ENCODE measurements at places on chromosomes 13 and 19.
A peak's percentile ranks its signal among the peaks of the same experiment; 100 is the strongest.

DNA sequence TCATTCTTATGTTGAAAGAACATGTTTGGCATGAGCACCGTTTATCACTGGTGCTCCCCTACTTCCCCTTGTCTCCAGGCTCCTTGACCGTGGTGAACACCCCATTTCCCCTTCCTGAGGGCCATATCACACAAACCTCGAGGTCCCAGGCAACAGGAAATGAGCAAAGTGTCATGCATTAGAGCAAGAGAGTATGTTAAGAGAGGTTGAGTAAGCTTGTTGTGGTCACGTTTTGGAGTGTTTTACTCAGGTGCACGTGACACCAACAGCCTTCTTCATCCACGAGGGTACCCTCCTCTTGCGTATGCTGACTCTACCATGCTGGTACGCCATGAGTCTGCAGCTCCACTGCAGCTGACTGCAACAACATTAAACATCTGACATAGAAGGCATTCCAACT is 482.2 kb upstream of the NBEA start:
- DNase-seq = no peak

GRCh38 chr13:98112456-98112855 is 30.4 kb upstream of the FARP1 start:
- DNase-seq = no peak

- DNase-seq = peak; percentile 73
These were observed 1.4 kb downstream of the CIC start for GRCh38 chr19:42270346-42271044.

DNA sequence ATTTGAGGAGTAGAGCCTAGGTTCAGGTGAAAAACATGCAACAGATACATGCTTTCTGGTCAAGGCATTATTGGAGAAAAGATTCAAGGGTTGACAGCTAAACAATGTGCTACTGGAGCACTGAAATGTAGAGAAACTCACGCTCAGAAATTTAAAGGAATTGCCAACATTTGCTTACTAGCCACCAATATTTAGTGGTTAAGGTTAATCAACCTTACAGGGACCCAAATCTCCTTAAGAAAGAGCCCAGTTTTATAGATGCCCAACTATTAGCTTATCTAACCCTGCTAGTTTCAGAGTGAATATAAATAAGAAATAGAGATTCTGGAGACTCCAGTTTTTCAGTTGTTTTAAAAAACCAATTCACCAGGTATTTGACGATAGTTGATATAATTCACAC is 203.6 kb downstream of the DACH1 start:
- DNase-seq = no peak

DNA sequence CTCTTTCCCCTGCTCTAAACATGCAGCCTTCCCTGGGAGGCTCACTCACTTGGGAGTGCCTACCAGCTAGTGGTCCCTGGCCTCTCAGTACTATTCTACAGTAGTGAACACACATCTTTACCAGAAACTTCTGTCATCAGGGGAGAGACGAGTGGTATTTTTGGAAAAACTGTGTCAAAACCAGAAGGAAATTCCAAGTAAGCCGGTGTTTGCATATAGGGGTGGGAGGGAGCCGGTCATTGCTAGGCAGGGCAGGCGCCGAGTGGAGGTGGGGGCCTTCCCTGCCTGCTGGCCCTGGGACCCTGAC is 7.0 kb downstream of the RPS9 start:
- no peak for DNase-seq

- DNase-seq = peak; percentile 32
These were observed 11.2 kb downstream of the SLC1A5 start for GRCh38 chr19:46776927-46777911.

- DNase-seq = no peak
These were observed 51.7 kb upstream of the ZNF536 start for GRCh38 chr19:30320466-30320865.

- DNase-seq = no peak
These were observed 25.0 kb downstream of the LRCH1 start for GRCh38 chr13:46577696-46578589.

DNA sequence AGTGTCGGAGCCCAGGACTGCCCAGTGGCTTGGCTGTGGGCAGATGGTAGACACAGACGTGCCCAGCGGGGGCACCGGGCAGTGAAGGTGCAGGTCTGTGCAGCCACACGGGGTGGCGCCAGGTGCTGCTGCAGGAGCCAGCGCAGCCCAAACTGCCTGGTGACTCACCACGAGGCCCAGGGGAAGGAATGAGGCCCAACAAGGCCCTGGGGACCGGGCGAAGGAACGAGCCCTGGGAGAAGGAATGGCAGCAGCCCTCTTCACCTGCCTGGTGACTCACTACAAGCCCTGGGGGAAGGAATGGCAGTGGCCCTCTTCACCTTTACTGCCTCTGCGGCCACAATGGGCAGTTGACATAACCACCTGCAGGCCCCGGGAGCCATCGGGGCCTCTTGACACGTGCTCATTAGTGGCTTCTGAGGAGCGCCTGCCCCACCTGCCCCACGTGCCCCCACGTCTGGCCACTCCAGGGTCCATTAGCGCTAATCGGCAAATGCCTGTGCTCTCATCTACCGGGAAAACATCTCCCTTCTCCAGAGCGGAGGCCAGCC is 9.3 kb downstream of the MED16 start:
- no peak for DNase-seq

DNA sequence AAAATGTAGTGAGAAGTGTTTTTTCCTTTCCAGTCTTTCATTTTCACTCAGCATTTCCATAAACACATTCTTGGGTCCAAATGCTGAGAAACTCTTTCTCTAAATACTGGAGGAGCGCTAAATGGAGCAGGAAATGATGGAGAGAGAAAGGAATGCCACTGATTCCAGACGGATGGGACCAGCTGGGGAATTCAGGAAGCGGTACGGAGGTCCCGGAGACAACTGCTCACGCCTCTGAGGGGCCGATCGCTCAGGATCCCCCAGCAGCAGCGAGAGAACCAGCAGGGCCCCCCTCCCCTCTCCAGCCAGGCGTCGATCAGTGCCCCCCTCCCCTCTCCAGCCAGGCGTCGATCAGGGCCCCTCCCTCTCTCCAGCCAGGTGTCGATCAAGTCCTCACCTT is 13.2 kb downstream of the RASA3 start:
- no peak for DNase-seq

- DNase-seq = no peak
These were observed 48.8 kb upstream of the INTS6 start for GRCh38 chr13:51501592-51502152.

DNA sequence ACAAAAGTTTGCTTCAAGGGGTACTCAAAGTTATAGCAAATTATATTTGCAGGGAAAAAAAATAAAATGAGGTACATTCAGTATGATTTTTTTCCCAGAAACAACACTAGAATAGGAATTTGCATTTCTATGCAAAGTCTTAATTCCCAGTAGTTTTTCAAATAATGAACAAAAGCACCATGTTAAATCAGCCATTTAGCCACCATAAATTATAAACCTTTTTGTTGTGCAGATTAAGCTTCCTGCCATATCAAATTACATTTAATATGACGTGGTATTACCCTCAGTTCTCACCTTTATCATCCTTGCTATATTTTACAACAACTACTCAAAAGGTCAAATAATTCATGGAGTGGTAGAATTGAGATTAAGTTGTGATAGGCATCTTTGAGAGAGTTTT is 136.6 kb upstream of the FRY start:
- DNase-seq = no peak

DNA sequence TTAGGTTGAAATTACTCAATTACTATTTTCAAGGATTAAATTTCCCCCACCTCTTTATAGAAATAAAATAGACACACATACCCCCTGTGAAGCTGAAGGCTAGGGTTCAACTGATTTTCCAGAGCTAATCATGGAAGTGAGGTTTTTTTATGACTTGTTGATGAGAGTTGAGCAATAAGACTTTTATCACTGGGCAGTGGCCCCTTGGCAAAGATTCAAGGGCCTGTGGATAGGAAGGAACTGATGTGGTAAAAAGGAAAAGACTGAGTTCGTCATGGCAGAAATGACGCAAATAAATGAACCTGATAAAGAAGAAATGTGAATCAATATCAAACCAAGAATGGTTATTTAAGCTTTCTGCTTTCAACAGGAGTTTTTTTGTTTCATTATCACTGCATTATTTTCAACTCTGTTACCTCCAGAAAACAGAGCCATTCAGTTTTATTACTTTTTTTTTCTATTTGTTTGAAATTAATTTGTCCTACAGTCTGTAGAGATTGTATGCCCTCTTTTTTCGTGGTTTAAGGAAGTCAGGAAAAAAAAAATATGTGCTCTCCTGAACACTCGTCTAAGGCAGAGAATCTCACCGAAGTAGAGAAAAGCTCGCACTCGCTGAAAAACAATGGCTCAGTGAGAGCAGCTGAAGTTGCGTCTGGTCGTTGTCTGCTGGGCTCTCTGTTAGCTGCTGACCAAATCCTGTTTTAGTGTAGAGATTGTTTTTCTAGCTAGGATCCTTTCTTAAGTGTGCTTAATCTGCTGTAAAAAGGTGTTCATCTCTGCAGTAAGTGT is 38.9 kb downstream of the STOML3 start:
- DNase-seq = no peak

- DNase-seq = no peak
These were observed 17.9 kb upstream of the EPHX3 start for GRCh38 chr19:15249972-15250639.

GRCh38 chr19:51059715-51060114 is 5.2 kb downstream of the KLK13 start:
- no peak for DNase-seq

GRCh38 chr13:110334841-110335490 is 27.9 kb downstream of the COL4A2 start:
- DNase-seq = no peak

GRCh38 chr19:1457031-1457739 is 7.3 kb downstream of the APC2 start:
- DNase-seq = no peak

- DNase-seq = no peak
These were observed 62.6 kb downstream of the LACC1 start for GRCh38 chr13:43942286-43942685.

GRCh38 chr13:26957182-26957581 is 196.6 kb upstream of the GPR12 start:
- DNase-seq = no peak

GRCh38 chr13:42369071-42369797 is 97.3 kb downstream of the AKAP11 start:
- peak; percentile 43 for DNase-seq

GRCh38 chr13:24218977-24219376 is 58.5 kb downstream of the SPATA13 start:
- DNase-seq = no peak

GRCh38 chr13:99432609-99433542 is 68.4 kb upstream of the TM9SF2 start:
- DNase-seq = peak; percentile 95

GRCh38 chr19:41449079-41449864 is 6.3 kb downstream of the ERICH4 start:
- DNase-seq = peak; percentile 76

- no peak for DNase-seq
These were observed 34.8 kb downstream of the IL12RB1 start for GRCh38 chr19:18051887-18052286.

- DNase-seq = no peak
These were observed 11.1 kb upstream of the NFIX start for GRCh38 chr19:12984143-12984627.

- peak; percentile 63 for DNase-seq
These were observed 54.7 kb downstream of the ZNF787 start for GRCh38 chr19:56066152-56067023.

DNA sequence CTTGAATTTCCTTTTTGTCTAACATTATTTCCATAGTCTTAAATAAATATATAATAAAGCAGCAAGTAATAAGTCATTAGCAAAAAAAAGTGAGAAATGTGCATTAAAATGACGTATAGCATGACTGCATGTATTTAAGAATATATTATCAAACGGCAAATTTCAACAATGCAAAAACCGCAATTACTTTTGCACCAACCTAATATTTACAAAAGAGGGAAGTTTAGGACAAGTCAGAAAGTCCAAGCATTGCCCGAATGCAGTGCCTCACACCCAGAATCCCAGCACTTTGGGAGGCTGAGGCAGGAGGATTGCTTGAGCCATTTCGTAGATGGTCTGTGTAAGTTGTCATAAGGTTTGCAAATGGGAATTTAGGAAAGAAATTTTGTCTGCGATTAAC is 10.2 kb upstream of the NAXD start:
- DNase-seq = no peak

- DNase-seq = no peak
These were observed 14.9 kb downstream of the EPS8L1 start for GRCh38 chr19:55090564-55090963.

GRCh38 chr19:6797646-6798045 is 25.1 kb downstream of the VAV1 start:
- no peak for DNase-seq

GRCh38 chr19:38093587-38093986 is 130.4 kb downstream of the DPF1 start:
- no peak for DNase-seq

- DNase-seq = no peak
These were observed 8.4 kb downstream of the GADD45B start for GRCh38 chr19:2484178-2484937.

DNA sequence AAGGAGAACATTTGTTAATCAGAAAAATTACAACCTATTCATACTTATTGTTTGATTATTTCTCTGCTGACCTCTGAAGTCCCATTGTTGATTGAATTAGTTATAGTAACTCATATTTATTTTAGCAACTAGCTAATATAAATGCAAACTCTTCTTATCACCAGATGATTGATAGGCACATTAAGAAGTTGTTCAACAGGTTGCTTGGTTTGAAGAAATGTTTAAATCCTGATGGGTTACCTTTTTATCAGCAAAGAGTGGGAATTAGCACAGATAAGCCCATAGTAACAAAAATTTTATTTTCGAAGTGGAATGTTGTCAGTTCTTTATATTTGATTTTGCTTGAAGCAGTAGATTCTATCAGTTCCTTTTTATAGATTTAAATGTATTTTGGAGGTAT is 44.4 kb downstream of the KLF5 start:
- no peak for DNase-seq

DNA sequence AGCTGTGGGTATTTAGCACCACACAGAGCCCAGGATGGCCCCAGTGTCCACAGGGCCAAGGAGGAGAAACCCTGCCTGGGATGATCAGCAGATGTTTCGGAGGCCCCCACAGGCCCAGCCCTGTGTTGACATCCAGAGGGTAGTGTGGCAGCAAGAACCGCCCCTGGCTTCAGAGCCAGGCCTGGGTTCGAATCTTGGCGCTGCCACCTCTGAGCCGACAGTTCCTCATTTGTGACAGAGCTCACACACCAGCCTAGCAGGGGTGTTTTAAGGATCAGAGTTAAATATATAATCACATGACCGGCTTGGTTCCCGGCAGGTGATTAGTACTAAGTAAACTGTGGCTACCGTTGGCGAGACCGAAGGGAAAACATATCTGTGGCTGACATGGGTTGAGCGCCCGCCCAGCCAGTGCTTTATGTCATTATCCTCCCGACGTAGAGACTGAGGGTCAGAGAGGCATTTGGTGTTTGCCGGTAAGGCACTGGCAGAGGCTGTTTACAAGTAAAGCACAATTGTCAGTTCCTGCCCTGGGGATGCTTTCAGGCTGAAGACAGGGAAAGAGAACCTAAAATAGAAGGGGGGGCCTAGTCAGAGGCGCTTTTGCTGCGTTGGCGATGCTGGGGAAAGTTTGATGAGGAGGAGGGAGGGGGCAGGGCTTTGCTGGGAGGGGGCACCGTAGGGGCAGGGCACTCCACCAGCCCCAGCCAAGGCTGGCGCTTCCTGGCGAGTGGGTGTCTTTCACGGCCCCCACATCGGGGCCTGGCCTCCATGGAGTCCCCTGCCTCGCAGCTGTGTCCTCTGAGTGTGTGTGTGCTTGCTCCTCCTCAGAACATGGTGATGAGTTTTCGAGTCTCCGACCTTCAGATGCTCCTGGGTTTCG is 4.8 kb downstream of the PIAS4 start:
- DNase-seq = no peak

Measured in activated CD4-positive, alpha-beta T cell treated with anti-CD3 and anti-CD28 coated beads, Interleukin-2, amount 50 U/mL, for 48 hours (primary cell).